Liver (tissue), 10 donors: ENCODE measurements at places on chromosomes 1 and 21.

- peak; percentile 78 for DNase-seq
These were observed 3.6 kb downstream of the CR1 start for GRCh38 chr1:207499573-207499972.

DNA sequence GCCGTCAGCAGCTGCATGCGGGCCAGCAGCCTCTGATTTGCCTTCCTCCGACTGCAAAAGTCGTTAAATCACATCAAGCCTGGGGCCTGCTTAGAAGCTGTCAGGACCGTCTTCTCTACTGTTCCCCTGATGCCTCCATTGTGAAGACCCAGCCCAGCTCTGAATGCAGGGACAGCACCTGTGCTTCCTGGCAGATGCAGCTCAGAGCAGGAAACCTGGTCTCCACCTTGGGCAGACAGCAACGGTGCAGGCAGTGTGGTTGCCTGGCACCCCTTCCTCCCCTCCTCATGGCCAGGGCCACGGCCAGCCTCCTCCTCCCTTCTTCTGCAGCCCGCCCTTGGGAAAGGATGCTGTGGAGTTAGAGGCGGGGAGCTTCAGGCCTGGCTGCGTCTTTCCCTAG, 92.3 kb upstream of the COL6A1 start:
- DNase-seq: no peak

GRCh38 chr1:47574451-47575165, 136.8 kb downstream of the FOXD2 start:
- no peak for DNase-seq

DNA sequence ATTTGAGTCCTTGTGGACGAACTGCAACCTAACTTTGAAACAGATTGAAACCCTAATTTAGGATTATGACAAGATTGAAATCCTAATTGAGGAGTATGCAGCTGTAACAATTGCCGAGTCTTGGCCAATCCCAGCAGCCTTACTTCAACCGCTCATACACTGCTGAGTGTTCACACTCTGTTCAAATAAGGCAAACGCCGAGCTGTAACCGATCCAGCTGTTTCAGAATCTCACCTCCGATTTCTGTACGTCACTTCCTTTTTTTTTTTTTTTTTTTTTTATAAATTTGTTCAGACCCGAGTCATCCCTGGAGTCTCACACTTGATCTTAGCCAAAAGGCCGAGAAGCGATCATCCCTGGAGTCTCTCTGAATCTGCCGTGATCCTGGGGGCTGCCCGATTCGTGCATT, 22.3 kb upstream of the ATP5PO start:
- DNase-seq: no peak

DNA sequence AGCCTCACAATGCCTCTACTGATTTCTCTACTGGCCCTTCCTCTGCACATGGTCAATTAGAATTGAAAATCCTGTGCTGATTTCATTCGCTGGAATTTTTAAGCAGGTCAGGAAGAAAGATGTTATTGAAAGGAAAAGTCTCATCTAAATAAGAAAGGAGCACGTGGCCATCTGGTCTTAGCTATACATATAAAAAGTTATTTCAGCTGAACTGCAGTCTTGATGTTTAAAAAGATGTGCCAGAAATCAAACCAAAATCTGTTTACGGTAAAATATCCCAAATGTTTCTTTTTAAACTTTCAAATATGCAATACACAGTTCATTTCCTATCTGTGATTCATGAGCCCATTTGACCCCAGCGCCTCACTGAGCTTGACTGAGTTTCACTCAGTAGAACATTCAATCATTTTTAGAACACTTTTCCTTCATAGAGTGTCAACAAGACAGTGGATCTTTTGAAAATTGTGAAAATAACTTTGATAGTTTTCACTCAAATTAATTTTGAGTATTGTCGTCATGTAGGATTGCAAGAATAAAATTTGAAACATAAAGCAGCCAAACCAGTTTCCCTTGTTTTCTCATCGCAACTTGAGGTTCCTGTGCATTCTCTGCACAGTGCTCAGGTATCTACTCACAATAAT, 293.6 kb downstream of the PTPRC start:
- no peak for DNase-seq

DNA sequence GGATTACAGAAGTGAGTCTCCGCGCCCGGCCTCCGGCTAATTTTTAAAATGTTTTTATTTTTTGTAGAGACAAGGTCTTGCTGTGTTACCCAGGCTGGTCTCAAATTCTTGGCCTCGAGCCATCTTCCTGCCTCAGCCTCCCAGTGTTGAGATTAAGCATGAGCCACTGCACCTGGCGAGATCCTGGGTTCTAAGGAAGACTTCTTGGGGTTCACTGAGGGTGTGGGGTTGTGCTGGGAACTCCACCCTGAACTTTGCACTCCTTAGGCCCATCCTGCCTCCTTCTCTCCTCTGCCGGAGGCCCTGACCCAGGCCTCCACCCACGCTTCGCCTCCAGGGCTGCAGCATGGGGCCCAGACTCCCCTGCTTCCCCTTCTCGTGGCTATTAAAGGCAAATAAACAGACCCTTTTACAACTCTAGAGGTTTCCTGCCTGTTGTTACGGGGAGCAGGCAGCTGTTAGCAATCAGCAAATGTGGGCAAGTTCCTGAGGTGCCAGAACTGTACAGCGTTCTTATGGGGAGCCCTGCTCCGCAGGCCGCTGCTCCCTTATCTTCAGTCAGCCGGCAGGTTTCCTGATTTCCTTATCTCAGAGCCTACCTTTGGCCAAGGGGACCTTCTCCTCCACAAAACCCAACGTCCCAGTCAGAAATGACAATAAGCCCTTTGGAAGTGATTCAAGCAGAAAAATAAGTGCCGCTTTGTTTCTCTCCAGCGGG, 41.0 kb upstream of the LIN9 start:
- no peak for DNase-seq

DNA sequence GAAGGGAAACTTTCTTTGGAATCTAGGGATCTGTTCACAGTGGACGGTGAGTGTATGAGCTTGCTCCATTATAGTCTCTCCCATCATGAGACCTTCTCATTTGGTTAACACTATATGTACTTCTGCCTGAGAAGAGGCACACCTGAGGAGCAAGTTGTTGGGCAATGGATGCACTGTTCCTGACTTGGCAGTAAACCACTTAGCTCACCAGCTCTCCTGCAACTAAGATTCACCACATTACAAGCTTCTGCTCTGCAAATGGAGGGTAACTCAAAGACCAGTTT, 10.2 kb downstream of the MACF1 start:
- no peak for DNase-seq

- DNase-seq: no peak
These were observed 161.3 kb downstream of the CLEC20A start for GRCh38 chr1:178335426-178335825.

DNA sequence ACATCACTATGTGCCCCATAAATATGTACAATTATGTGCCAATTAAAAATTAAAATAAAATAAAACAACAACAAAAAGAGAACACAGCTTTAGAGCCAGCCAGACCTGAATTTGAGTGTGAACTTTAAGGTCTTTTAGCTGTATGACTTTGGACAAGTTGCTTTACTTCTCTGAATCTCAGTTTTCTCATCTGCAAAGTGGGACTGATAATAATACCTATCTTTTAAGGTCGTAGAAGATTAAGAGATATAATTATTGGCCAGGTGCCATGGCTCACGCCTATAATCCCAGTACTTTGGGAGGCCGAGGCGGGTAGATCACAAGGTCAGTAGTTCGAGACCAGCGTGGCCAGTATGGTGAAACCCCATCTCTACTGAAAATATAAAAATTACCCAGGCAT, 3.3 kb upstream of the VPS72 start:
- DNase-seq: no peak

DNA sequence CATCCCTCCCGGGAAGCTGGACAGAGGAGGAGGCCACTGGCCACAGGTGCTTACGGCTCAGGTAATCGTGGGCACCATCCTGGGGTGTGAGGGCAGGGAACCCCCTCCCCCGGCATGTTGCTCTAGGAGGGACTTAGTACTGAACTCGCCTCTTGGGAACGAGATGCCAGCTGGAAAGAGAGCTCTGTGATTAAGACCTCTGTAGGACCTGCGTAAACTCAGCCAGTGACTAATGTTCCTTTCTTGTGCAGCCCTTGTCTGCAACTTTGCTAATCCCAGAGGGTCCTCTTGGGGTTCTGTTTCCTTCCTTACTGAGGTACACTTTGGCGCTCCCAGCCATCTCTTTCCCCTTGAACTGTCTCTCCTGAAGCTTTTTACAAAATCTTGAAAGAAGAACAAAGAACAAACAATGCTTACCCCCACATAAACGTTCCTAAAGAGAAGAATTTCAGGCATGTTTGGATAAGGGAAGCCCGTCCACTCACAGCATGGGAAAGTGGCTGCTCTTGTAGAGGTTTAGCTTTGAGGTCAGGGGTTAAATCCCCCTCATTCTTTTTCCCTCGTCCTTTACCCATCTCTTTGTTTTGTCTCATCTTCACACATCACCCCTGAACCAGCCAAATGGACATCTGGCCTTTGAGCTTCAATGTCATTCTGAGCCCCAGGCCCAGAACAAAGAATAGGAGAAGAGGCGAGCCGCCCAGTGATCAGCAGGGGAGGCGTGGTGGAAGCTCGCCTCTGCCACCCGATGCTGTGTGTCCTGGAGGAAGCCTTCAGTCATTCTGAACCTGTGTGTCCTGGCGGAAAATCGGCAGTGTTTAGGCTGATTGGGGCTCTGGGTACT, 37.4 kb downstream of the CITED4 start:
- no peak for DNase-seq
